ENCODE measurements at places on chromosomes 16 and 17. TPM values are rescaled to one million over a fixed set of nuclear protein-coding genes. Genes with fewer than 3 reads are reported as not detected.

GRCh38 chr17:71180801-71181385, 939.9 kb upstream of the SOX9 start:
- no peak for DNase-seq

GRCh38 chr17:79220201-79220712, 145.6 kb downstream of the ENGASE start:
- peak; percentile 25 for DNase-seq

DNA sequence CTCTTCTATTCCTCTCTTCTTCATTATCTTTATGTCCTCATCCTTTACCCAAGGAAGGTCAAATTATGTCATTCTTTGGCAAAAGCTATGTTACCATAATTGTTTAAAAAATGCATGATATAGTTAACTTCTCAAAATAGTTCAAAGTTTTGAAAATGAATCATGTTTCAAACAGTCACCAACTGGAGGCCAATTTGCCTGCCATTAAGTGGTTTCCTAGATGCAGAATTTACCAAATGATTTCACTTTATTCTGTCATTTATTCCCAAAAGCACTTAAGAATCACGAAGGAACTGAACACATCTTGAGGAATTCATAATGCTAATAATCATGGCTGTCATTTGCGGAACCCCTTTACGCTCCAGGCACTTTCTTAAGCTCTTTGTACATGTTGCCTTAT, 190.9 kb upstream of the CDH11 start:
- no peak for DNase-seq

GRCh38 chr16:84791088-84791487, 28.7 kb upstream of the CRISPLD2 start:
- no peak for DNase-seq

DNA sequence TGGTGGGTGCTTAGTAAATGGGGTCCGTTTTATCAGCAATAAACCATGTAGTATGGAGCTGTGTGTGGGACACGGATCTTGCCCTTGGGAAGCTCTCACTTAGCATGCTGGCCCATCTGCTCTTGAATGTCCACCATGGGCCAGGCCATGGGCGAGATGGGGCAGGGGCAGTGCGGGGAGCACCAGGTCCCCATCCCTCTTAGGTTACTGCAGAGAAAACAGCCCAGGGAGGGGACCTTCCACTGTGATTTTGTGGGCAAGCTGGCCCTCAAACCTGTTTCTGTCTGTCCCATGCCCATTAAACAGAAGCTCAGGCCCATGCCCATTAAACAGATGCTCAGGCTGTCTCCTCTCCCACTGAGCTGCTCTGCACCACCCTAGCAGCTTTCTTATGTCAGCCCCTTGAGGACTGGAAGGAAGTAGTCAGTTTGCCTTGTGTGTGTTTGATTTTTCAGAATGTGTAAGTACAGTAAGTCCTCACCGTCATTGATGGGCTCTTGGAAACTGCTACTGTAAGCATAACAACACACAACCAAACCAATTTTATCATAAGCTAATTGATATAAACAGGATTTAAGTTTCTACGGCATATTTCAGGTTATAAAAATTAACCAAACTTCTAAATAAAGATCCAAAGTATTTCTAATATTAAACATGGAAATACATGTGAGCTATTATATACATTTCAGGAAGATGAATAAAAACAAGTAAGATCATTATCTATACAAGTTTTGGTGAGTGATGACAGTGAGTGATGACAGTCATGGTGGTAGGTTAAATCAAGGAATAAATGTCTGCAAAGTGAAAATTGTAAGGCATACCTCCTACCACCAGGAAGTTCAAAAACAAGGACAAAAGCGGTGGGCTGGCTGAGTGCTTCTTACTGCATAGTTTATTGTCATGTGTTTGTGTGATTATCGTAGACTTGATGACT, 11.5 kb downstream of the MPRIP start:
- no peak for DNase-seq

GRCh38 chr16:54275956-54276355, 10.6 kb downstream of the IRX3 start:
- DNase-seq = no peak

DNA sequence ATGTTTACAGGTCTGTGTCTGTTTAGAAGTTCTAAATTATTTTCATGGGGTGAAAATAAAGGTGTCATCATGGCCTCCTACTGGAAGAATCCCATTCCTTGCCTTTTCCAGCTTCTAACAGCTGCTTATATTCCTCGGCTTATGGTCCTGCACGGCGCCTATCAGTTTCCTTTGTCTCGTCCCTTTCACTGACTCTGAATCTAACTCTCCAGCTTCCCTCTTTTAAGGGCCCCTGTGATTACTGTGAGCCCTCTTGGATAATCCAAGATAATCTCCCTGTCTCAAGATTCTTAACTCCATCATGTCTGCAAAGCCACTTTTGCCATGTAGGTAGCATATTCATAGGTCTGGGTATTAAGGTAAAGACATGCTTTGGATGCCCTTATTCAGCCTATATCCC, 441.0 kb upstream of the ERCC4 start:
- no peak for DNase-seq

GRCh38 chr16:53511403-53512280, 8.6 kb upstream of the AKTIP start:
- DNase-seq = no peak

DNA sequence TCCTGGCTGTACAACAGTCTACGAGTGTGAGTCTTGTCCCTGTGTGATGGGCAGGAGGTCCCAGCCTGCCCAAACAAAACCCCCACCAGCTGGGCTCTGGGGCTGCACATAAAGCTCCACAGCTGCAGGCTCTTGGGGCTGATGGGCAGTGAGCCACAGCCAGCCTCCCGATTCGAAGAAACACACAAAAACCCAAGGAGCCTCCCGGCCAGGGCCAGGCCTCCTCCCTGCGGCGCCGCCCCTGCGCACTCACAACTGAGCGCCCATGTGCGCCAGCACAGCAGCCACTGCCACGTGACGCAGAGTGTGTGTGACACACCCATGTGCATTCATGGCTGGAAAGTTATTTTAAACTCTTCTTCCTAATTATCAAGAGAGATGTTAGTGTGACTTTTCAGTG, 30.6 kb upstream of the FAAP100 start:
- no peak for DNase-seq

GRCh38 chr16:4801962-4802658, at the start of gene ROGDI:
Gene ROGDI, minus strand, starts transcription at chr16:4802633. Its CDS starts 62 bp downstream, at chr16:4802571.
- DNase-seq = peak; percentile 92

GRCh38 chr17:57605675-57606105, 139.4 kb downstream of the CCDC182 start:
- no peak for DNase-seq

CCL8 gene
- total RNA-seq = not detected

TP53TG3 gene
- total RNA-seq = not detected

CRYBA1 gene
- total RNA-seq = not detected

ULK2 gene
- 5.1 TPM for total RNA-seq

ANKRD40CL gene
- total RNA-seq = not detected

COX11 gene
- total RNA-seq = 58.1 TPM

KRT17 gene
- 0.53 TPM for total RNA-seq

B3GNT9 gene
- total RNA-seq = 7.6 TPM

SLC38A8 gene
- not detected for total RNA-seq

ADAD2 gene
- 1.6 TPM for total RNA-seq

FNDC8 gene
- total RNA-seq = not detected

Measured in WTC11 (cell line).